ENCODE measurements at places on chromosomes 7 and 10.

GRCh38 chr10:35636956-35637355 lies 5.1 kb downstream of the FZD8 start:
- DNase-seq: no peak

- DNase-seq: no peak
Measured at GRCh38 chr7:30896036-30896435, 15.6 kb upstream of the AQP1 start.

DNA sequence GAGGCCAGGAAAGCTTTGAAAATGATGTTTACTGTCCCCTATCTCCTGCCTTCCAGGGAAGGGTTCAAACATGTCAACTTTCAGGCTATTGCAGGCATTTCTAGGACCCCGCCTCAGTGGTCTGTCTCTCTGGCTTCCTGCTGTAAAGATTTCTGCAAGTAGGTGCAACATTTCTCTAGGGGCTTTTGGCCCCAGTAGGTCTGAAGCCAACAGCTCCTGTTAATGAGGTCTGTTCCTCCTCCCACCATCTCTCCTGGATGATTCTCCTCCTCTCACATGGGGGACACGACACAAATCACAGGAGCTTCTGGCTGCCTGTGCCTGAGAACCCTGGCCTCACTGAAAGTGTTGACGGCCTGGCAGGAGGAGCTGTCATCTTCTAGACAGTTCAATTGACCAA lies 194.3 kb downstream of the CYP26A1 start:
- DNase-seq: no peak

DNA sequence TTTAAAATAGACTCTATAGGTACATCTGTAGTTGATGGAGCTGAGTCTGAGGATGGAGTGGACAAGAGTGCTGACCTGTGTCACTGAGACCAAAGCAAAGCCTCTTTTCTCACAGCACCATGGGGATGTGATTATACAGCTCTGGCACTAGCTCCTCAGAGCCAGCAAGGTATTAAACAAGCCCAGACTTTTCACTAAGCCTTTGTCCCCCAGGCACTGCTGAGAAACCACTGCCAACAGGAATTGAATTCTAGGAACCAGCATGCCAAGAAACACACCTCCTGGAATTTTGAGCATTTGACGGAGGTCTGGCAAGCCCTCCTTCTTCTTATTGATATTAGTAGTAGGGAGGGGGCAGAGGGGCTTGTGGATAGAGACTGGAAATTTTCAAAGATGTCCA lies 147.0 kb downstream of the C1GALT1 start:
- no peak for DNase-seq

- DNase-seq: no peak
Measured at GRCh38 chr10:11511321-11511720, 100.1 kb downstream of the USP6NL start.

DNA sequence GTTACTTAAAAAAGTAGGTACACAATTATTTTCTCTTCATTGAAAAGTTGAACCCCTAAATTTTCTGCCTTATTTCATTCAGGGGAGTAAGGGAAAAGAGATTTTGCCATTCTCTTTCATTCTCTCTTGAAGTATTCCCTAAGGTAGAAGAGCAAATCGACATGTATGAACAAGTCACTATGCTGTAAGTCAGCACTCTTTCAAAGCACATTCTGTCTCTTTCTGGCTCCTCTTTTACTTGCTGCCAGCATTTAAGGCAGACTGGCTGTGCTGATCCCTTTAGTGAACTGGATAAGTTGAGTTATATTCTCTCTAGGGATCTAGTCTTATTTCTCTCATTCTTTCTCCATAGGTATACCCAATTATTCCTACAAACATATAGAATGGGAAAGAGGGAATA lies 222.3 kb upstream of the ZWINT start:
- no peak for DNase-seq

DNA sequence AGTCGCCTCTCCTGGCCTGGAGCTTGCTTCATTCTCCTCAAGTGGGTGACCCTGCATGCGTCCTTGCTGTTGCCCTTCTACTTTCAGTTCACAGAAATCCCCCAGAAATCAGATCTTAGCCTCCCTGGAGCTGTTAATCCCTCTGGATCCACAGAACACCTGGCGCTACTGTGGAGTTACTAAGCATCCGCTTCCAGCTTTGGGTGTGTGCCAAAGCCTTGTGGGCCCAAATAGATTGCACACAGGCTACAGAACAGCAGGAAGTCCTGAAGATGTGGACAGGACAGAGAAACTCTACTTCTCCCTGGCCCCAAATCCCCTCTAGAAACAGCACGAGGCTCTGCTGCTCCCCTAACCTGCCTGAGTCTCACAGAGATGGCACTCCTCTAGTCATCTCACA lies 36.6 kb upstream of the PDLIM1 start:
- DNase-seq: no peak

- DNase-seq: no peak
Measured at GRCh38 chr10:90849956-90850749, 7.7 kb downstream of the HTR7 start.

DNA sequence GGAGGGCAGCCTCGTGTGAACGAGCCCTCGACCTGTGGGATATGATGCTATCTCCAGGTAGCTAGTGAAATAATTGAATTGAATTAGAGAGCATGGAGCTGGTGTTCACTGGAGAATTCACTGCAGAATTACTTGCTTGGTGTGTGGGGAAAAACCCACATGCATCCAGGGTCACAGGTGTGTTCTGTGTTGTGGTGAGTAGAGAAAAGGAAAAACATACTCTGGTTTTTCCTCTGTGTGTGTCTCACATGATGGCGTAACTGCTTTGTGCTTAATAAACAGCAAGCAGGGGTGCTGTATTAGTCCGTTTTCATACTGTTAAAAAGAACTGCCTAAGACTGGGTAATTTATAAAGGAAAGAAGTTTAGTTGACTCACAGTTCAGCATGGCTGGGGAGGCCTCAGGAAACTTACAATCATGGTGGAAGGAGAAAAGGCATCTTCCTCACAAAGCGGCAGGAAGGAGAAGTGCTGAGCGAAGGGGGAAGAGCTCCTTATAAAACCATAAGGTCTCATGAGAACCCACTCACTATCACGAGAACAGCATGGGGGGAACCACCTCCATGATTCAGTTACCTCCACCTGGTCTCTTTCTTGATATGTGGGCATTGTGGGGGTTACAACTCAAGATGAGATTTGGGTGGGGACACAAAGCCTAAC lies 62.6 kb downstream of the TACR2 start:
- no peak for DNase-seq

DNA sequence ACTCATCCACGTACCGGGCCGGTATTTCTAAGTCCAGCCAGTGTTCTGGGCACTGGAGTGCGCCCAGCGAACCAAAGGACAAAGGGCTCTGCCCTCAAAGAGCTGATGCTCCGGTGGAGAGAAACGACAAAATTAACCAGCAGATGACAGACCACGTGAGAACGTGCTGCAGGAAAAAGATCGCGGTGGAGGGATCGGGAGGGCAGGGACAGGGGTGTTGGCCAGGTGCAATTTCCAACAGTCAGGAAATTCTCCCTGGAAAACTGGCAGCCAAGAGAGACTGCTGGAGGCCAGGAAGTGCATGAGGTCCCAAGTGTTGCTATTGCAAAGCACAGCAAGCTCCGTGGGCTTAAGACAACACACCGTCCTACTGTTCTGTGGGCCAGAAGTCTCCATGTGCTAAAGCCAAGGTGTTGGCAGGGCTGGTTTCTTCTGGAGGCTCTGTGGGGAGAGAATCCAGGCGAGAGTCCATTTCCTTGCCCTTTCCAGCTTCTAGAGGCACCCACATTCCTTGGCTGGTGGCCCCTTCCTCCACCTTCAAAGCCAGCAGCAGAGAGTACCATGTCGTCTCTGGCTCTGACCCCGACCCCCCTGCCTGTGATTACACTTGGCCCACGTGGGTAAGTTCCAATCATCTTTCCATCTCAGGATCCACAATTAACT lies 21.3 kb upstream of the AMZ1 start:
- DNase-seq: no peak

GRCh38 chr10:127972751-127973357 lies 66.0 kb downstream of the PTPRE start:
- no peak for DNase-seq

GRCh38 chr7:23473844-23474093 lies 3.5 kb upstream of the IGF2BP3 start:
- DNase-seq: no peak

GRCh38 chr7:105497016-105497415 lies 25.1 kb downstream of the PUS7 start:
- DNase-seq: no peak

DNA sequence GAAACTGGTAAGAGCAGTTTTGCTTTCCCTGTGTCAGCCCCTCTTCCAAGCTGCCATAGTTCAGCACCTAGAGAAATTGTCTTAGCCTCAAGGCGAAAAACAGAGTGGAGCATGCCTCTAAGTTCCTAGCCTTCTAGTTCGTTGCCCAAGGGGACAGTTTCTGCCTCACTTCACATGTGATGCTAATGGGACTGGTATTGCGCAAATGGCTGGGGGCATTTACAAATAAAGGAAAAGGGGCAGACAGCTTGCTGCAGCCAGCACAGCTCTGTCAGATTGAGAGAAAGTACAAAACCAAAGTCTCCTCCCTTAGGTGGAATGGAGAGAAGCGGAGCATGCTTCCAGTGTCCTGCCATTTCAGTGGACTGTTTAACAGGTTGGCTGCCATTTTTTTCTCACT lies 567.7 kb downstream of the ETV1 start:
- DNase-seq: no peak

DNA sequence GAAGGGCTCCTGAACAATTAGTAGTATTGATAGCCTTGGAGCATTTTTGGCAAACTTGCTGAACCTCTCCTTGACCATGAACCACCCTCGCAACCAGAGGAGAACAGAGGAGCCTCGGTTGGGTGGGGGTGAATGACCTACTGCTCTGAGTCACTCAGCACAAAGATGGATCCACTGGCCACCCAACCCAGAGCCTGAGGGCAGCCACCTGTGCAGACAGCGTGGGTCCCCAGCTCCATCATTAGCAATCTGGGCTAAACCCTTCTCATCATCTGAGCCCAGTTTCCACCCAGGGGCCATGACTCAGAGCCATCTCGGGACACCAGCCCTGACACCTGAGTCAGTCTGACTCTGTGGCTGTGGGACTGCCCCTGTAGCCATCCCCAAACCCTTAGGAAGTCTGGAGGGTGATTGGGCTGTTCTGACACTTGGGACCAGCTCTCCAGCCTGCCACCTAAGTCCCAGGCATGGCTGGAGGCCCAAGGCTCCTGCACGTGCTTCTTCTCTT lies 171.8 kb upstream of the GPR26 start:
- no peak for DNase-seq

GRCh38 chr10:78415111-78415510 lies 381.4 kb downstream of the RPS24 start:
- no peak for DNase-seq

GRCh38 chr10:43671659-43672531 lies 23.2 kb upstream of the ZNF32 start:
- no peak for DNase-seq

GRCh38 chr7:39539816-39540215 lies 26.4 kb upstream of the YAE1 start:
- no peak for DNase-seq

GRCh38 chr10:77925795-77926565 lies 575 bp downstream of the DLG5 start:
- DNase-seq: no peak

- no peak for DNase-seq
Measured at GRCh38 chr10:792792-793100, 103.3 kb upstream of the DIP2C start.

GRCh38 chr7:100484673-100485045 lies 932 bp downstream of the NYAP1 start:
- DNase-seq: no peak

DNA sequence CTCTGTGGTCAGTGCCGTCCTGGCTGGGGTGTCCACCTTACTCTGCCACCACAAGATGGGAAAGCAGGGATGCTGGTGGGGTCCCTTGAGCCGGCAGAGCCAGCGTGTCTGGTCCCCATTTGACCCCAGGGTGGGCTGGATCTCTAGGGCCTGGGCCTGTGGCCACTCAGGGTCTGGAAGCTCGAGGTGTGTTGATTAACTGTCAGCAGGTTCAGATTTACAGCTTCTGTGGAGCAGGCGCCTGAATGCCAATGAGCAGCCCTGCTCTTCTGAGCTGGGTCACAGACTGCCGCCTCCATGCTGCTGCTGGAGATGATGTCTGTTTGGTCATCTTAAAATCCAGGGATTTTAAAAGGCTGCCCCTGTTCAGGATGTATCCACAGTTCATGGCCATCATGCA lies 11.3 kb upstream of the DPYSL4 start:
- DNase-seq: no peak

DNA sequence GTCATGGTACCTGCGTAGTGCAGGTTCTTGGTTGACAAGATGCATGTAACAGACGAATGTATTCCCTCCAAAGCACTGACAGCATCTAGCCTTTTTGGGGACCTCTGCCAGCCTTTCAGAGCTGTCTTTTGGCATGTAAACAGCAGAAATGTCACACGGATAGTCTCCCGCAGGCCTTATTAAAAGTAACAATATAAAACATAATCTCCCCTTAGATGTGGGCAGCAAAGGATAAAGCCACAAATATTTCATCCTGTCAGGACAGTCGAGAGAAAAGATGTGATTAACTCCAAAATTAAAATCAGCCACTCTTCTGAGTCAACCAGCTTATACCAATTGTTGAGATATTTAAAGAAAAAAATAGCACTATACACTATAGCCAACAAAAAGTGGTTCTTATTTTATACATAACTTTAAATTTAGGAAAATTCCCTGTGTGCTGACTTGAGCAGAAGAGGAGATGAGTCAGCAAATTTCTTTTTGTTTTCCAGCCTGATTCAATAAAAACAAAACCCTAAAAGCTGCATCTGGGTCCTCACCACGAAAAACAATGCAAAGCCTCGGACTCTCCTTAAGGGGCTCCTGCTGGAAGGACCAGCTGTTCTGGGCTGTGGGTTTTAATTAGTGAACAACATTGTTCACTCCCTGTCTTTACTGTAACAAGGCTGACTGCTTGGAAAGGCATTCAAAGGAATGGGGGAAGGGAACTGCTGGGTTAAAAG lies 240.2 kb downstream of the ADAM12 start:
- DNase-seq: no peak

- DNase-seq: no peak
Measured at GRCh38 chr10:123970207-123970926, 78.8 kb upstream of the CPXM2 start.

DNA sequence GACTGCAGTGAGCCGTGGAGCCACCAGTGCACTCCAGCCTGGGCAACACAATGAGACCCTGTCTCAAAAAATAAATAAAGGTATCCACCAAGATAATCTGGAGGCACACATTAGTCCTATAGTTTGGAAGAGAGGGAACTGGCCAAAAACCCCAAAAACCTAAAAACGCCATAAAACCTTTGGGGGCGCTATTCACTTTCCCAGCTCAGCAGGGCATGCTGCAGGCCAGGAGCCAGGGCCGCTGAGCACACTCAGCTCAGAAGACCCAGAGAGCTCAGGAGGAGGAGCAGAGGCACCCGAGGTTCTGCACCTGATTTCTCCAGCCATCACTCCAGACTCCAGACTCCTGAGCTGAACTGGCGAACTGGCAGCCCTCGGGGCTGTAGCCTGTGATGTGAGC lies 167.2 kb upstream of the IMMP2L start:
- no peak for DNase-seq

- no peak for DNase-seq
Measured at GRCh38 chr7:158263964-158264748, 323.5 kb downstream of the PTPRN2 start.

- DNase-seq: no peak
Measured at GRCh38 chr7:66344166-66344565, 139.0 kb downstream of the TPST1 start.

- DNase-seq: no peak
Measured at GRCh38 chr7:28908775-28909174, 49.4 kb downstream of the TRIL start.

- no peak for DNase-seq
Measured at GRCh38 chr10:69472544-69472943, 21.3 kb downstream of the TSPAN15 start.

GRCh38 chr7:38281266-38281665 lies 7.8 kb upstream of the TARP start:
- no peak for DNase-seq

Measured in activated CD4-positive, alpha-beta T cell treated with anti-CD3 and anti-CD28 coated beads for 1 hour (primary cell).